ENCODE measurements at places on chromosomes 4 and X.

DNA sequence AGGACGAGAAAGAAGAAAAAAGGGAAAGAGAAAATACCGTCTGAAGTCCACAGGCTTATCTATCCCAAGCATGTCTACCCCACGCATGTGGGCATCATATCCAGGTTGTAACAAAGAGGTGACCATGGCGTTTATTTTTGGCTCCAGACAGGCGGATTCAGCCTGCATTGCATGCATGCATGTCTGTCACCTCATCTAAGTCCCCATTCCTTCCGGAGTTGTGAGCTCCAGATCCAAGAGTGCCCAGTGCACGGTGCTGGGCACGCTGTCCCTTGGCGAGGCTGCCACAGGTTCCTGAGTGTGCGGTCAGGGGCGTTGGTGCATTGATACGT is 905 bp upstream of the GALNTL6 start:
- no peak for DNase-seq

GRCh38 chr4:40986375-40986774 is 228.0 kb downstream of the APBB2 start:
- DNase-seq, result no peak

GRCh38 chr4:134337574-134337973 is 136.0 kb upstream of the PABPC4L start:
- no peak for DNase-seq

GRCh38 chrX:147079457-147079856 is 264.9 kb upstream of the CXorf51A start:
- no peak for DNase-seq

GRCh38 chrX:48580662-48581061 is 6.4 kb downstream of the RBM3 start:
- no peak for DNase-seq

GRCh38 chrX:22795671-22796070 is 204.1 kb upstream of the DDX53 start:
- no peak for DNase-seq

- DNase-seq, result no peak
Measured at GRCh38 chr4:39941682-39942217, 36.0 kb downstream of the PDS5A start.

- DNase-seq, result no peak
Measured at GRCh38 chr4:1519787-1520661, 113.8 kb upstream of the NKX1-1 start.

DNA sequence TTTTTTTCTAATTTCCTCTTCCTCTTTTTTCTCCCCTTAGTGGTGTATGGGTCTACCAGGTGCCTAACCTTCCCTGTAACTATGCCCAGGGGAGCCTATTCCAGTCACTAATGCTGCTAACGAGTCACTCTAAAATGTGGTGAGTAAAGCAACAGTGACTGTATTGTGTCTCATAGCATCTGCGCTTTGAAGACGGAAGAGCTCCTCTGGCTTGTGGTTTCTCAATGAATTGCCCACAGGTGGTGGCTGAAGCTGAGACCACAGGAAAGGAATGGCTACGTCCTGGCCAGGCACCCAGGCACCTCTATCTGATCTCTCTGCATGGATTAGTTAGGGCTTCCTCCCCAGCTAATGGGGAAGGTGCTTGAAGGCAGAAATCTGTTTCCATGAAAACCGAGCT is 763.5 kb upstream of the FRG1 start:
- DNase-seq, result no peak

DNA sequence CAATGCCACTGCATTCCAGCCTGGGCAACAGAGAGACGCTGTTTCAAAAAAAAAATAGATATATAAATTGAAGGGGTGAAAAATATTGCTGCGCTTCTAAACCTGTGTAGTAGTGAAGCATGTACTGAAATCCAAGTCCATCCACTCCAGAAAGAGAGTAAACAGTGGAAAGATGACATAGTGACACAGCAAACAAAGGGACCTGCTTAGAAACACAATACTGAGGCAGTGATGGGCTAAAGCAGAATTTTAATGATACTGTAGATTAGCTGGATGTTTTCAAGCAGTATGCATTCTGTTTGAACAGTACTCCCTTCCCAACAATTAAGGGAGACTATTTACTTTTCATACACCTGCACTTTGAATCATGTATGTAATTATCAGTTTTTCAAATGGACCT is 42.5 kb downstream of the TFDP3 start:
- no peak for DNase-seq

- no peak for DNase-seq
Measured at GRCh38 chrX:3216581-3217180, 129.8 kb downstream of the MXRA5 start.

GRCh38 chr4:2364654-2365053 is 53.8 kb downstream of the ZFYVE28 start:
- DNase-seq, result no peak

DNA sequence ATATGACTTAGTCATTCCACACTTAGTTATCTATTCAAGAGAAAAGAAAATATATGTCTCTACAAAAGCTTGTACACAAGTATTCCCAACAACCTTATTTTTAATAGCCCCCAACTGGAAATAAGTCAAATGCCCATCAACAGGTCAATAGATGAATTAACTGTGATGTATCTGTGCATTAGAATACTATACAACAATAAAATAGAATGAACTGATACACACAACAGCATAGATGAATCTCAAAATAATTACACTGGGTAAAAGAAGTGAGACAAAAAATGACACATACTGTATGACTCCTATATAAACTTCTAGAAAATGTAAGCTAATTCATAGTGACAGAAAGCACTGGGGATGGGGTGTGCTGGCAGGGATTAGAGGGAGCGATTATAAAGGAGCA is 354.1 kb upstream of the DIPK2B start:
- no peak for DNase-seq

DNA sequence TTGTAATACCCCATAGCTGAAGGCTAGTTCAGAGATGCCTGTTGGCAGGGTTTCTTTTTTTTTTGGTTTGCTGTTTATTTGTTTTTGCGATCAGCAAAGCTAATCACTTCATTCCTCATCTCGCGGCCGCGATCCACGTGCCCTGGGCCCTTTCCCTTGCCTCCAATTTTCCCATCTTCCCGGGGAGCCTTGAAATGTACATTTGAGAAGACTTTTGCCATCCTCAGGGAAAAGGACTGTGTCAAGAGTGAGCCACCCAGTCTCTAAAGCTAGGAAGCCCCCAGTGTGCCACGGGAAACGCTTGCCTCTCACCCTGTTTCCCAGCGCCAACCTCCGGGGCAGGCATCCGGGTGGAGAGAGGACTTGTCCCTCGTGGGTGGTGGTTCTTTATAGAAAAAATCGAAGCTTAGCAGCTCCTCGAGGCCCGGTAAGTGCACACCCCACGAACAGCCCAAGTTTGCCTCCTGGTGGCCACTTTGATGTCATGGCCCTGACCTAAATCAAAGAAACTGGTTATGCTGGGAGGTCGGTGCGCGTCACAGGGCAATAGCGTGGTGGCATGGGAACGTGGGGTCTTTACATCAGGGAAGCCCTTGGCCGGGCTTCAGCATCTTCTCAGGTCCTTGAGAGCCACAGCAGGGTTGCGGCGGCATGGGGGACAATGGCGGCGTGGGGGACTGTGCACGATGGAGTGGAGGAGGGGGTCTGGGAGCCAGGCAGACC is 42.0 kb downstream of the MAP7D3 start:
- DNase-seq, result no peak

DNA sequence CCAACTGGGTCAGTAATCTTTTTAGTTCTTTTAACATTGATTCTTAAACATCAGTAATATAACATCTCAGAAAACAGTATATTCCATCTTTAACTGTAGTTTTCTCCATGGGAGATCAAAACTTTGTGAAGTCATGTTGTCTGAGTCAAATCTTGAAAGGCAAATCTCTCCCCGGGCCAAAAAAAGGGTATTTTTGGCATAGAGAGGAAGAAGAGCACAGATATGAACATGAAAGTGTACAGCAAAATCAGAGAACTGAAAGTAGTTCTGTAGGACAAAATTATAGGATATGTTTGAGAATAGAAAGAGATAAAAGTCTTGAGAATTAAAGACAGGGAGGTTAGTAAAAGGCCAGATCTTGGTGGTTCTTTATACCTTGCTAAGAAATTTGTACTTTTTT is 176.4 kb upstream of the GYPA start:
- no peak for DNase-seq

DNA sequence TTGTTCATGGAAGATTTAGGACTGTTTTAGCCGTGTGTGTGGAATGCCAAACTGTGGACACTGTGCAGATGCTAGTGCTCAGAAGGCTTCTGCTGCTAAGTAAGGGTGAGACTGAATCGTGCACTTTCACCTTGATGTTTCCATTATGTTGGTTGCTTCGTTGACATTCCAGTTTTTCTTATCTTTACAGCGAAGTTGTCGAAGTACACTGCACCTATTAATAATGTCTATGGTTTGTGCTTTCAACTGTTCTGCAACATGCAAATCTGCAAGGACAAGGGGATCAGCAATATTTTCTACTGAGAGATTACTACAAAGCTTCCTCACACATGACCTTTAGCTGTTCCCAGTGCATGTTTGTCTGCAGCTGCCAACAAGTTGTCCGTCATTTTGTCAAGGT is 67.7 kb downstream of the UGT2A3 start:
- DNase-seq, result no peak

GRCh38 chr4:109548655-109549054 is 11.4 kb upstream of the MCUB start:
- DNase-seq, result no peak
